HFFc6 (cell line): ENCODE measurements at places on chromosomes 7 and 10. TPM values are rescaled to one million over a fixed set of nuclear protein-coding genes. Genes with fewer than 3 reads are reported as not detected.
A peak's percentile ranks its signal among the peaks of the same experiment; 100 is the strongest.

Gene TEX47
- not detected in 3 replicates for total RNA-seq

DNA sequence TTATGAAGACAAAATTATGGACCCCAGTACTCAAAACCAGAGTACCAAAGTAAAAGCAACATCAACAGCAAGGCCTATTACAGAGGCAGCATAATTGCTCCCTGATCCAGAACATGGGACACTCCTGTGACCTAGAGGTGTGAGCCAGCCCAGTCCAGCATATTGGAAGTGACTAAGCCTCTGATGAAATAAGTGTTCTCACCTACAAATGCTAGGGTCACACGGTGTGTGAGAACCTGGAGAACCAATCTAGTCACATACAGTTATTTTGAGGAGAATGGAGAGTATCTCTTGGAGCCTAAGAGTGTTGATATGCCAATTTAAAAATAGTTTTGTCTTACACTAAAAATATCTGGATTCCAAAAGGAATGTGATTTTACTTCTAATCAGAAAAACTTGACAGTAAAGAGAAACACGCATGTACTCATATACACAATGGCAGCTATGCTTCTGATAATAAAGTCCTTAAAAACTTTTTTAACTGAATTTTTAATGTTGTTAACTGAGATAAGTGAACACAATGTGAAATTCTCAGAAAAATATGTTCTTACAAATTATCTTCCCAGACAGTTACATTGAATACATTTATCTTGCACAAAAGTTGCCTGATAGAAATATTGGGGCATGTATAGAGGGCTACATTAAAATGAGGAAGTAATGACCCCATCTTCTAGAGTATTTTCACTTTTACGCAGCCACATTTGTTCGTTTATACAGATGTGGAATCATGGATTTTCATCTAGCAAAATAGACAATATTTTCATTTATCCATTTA lies 56.8 kb upstream of the CD36 start:
- peaks cover 22% of the 10 kb centered on the region for H3K4me1 ChIP-seq
- no peak overlapping the region for H3K27ac ChIP-seq
- DNase-seq, result peak; percentile 4
- H3K27me3 ChIP-seq, result no peaks in the 10 kb centered on the region; the same call in 1 of the 2 replicates

DNA sequence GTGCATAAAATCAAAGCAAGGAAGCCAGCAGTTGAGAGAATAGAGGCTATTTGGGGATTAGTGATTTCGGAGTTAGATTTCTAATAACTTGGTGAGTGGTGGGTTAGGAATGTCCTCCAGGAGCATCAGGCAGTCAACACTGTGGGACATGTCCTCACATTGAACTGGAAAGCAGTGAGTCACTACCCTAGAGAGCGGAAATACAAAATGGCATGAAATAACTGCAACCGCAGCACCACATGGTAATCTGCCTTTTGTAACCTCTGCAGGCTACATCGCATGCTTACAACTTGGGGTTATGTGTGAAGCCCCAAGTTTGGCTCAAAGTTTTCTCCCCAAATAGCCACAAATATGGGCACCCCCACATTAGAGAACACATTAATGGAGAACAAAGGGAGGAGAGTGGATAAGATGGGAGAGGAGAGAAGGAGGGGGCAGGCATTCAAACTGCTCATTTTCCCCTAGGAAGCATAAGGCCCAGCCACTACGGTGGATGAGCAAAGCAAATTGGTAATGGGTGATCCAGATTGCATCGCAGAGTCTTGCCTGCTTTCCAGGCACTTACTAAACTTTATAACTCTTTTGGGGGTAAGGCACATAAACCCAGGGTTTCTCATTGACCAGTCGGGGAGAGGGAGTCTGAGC lies 22.0 kb upstream of the SLF2 start:
- DNase-seq, result peak; percentile 96
- H3K27me3 ChIP-seq, result peaks cover 7% of the 10 kb centered on the region
- H3K27ac ChIP-seq, result peak overlapping the region; percentile 96
- H3K36me3 ChIP-seq, result no peaks in the 10 kb centered on the region
- H3K4me3 ChIP-seq, result peak overlapping the region; percentile 61
- peaks cover 57% of the 10 kb centered on the region for H3K4me1 ChIP-seq

Gene ENTPD1
- not detected in 3 replicates for total RNA-seq

DNA sequence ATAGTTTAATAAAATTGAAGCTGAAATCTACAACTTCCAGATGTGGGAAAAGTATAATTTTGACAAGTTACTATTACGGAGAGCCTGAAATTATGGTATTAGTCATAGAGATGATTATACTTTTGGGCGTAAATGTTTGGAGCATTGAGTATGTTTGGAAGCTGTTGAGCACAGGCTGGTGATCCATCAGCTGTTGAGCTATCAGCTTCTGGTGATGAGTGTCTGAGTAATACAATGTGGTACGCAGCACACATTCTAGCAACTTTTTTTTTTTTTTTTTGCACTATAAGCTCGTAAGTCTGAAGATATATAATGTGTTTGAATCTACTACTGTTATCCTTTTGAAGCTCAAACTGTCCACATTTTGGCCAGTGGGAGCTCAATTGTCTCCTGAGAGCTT lies 123.4 kb downstream of the ATE1 start:
- H3K4me1 ChIP-seq, result no peaks in the 10 kb centered on the region
- no peak overlapping the region for H3K27ac ChIP-seq
- H3K36me3 ChIP-seq, result peaks cover 4% of the 10 kb centered on the region; the same call in 1 of the 2 replicates
- DNase-seq, result peak; percentile 40

GRCh38 chr7:50560865-50561351 lies 4.3 kb downstream of the DDC start:
- H3K27me3 ChIP-seq, result peaks cover 37% of the 10 kb centered on the region
- H3K27ac ChIP-seq, result no peak overlapping the region

GRCh38 chr10:120727001-120727400 lies 124.2 kb upstream of the WDR11 start:
- no peak for DNase-seq
- H3K36me3 ChIP-seq, result no peaks in the 10 kb centered on the region
- H3K27me3 ChIP-seq, result peaks cover 1% of the 10 kb centered on the region; the same call in 1 of the 2 replicates
- H3K27ac ChIP-seq, result no peak overlapping the region
- no peak overlapping the region for H3K4me3 ChIP-seq

- H3K27me3 ChIP-seq, result peaks cover 2% of the 10 kb centered on the region
- H3K27ac ChIP-seq, result peak overlapping the region; percentile 94
- no peaks in the 10 kb centered on the region for H3K36me3 ChIP-seq
- DNase-seq, result no peak
- H3K4me1 ChIP-seq, result peaks cover 25% of the 10 kb centered on the region
- H3K4me3 ChIP-seq, result peak overlapping the region; percentile 98
These were observed 537 bp downstream of the NAPEPLD start for GRCh38 chr7:103148131-103148993.

DNA sequence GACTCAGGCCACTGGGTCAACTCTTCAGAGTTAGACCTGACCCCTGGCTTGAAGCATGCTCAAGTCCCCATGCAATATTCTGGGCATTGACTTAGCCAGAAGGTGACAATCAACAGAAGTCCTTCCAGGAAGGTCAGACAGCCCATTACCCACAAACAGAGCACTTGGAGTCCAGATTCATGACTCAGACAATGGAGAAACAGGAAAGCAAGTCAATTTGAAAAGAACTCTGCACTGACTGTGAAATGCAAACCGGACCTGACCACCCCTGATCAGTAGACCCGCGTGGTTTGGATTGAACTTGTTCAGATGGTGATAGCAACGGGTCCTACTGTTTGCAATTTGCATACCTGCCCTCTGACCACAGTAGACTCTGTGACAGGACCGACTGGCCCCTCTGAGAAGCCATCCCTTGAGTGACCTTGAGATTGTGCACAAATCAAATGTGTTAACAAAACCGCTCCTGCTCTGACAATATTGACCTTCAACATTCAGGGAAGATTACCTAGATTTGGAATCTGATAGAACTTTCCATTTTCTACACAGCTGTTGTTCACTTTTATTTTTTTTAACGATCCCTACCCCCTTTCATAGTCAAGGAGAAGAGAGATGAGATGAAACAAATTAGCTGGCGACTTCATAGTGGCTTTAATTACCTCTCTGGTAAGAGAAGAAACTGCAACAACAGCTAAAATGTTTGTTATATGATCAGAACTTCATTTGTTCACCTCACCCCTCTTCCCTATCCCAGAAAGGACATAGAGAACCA lies 138.7 kb downstream of the NRP1 start:
- H3K36me3 ChIP-seq, result peaks cover 60% of the 10 kb centered on the region
- peak overlapping the region; percentile 52 for H3K27ac ChIP-seq
- DNase-seq, result no peak
- H3K4me3 ChIP-seq, result 0 out of 2 replicates have a peak overlapping the region, but pooled peaks have one; percentile 11

Gene MYL7
- total RNA-seq, result not detected in 3 replicates
